ENCODE measurements at places on chromosomes 11 and 22.
A peak's percentile ranks its signal among the peaks of the same experiment; 100 is the strongest.

DNA sequence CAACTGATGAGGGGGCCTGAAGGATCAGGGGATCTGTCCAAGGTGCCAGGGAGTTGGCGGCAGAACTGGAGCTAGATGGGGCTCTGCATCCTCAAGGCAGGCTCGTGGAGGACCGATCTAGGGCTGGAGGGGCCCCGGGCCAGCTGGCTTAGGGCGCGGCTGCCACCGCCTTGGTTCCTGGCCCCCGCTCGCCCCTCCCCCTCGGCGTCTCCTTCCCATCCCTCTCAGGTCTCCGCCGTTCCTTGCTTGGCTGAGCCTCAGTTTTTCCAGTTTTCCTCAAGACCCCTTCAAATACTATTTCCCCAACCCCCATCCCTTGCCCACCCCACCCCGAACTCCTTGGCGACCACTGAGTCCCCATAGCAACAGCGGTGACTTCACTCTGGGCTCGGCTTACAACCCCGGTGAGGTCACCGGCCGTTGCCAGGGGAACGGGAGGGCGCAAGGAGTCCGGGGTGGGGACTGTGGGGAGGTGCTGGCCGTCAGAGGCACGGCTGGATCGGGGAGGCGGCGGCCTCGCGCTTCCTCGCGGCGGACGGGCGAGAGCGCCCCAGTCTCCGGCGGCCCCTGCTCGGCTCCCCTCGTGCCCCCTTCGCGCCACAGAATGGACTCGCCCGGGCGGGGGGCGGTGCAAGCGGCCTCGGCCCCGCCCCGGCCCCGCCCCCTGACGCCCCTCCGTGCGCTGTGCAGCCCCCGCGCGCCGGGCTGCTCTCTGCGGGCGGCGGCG is 7.5 kb downstream of the FREY1 start:
- peak; percentile 33 for DNase-seq

- DNase-seq, result no peak
Observed at GRCh38 chr11:104610635-104611034, 287.6 kb downstream of the CASP12 start.

GRCh38 chr22:17972385-17973191 is 51.8 kb downstream of the MICAL3 start:
- DNase-seq, result no peak

DNA sequence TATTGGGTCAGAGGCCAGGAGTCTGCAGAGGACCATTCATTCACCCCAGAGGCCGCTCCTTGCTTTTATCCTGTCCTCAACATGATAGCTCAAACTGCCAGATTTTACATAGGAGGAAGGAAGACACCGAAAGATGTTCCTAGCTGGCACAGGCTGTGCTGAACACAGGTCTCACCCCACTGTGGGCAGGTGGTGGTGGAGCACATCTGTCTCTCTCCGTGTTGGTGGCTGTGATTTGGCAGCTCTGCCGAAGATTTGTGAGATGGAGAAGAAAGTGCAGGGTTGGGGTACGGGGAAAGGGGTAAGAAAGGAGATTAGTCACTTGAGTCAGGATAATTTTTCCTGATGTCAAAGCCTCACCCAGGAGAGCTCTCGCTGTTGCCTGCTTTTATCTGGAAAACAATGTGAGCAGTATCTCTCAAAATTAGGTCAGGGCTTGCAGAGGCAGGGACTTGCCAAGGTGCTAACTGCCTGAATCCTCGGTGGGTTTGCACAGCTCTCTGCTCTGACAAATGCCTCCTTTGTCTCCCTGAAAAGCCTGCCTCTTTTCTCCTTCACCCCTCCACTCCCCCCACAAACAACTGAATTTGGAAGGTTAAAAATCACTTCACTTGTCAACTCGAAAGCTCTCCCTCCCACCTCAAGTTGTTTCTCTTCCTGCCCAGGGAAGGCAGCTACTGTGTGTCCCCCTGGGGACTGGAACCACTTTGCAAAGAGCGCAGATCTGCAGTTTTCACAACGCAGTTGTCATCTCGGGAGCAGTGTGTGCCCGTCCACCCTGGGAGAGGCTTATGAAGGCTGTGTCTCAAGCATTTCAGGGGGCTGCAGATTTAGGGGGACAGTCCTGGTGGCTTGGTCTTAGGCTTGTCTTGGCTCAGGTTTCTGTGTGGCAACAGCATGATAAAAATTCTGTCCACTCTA is 299.7 kb downstream of the ST3GAL4 start:
- DNase-seq, result no peak

GRCh38 chr22:23183061-23183698 is 2.9 kb downstream of the BCR start:
- DNase-seq, result no peak

GRCh38 chr22:50641696-50642607 is 14.0 kb upstream of the ARSA start:
- DNase-seq, result no peak

GRCh38 chr11:2577031-2577990 is 122.5 kb downstream of the KCNQ1OT1 start:
- DNase-seq, result no peak

- DNase-seq, result no peak
Observed at GRCh38 chr22:31022516-31022915, 53.5 kb downstream of the TUG1 start.

- no peak for DNase-seq
Observed at GRCh38 chr11:134592391-134592990, 180.4 kb upstream of the B3GAT1 start.

- DNase-seq, result no peak
Observed at GRCh38 chr11:108559904-108560303, 33.7 kb downstream of the EXPH5 start.

DNA sequence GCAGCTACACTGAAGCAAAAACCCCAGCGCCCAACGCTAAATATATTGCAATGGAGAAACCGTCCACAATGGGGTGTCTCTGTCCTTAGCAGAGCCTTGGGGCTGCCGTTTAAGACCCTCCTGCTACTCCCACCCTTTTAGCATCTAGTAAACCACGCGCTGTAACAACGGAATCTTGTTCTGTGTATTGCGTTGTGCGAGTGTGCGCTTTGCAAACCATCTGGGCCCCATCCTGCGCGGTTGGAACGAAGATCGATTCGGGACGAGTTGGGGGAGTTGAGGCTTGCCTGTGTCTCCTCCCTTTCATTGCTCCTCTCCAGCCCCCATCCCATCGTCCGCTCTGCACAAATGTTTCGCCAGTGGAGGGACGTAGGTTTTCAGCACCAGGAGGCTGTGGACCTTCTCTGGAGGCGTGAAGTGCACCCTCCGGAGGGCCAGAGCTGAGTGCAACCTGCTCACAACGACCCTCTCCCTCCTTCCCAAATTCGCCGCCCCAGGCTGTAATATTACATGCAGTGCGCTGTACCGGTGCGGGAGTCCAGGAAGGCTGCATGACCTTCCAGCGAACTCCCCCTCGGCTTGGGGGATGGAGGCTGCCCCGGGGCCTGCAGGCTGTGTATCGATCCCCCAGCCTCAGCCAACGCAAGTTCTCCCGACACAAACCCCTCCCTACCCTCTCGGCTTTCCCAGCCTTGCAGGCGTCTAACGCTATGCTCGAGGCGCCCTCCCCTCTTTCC is 1.6 kb upstream of the KMT2A start:
- peak; percentile 17 for DNase-seq
